Activated T-helper 2 cell treated with anti-CD3 and anti-CD28 coated beads, Interferon-gamma antibody, Interleukin-2, Interleukin-4, amounts not matched to agents 10 μg/mL and 5 μg/mL and 100 μg/mL, durations not matched to agents 14 hours and 24 hours and 36 hours (primary cell): ENCODE measurements at places on chromosomes 1 and 21.
A peak's percentile ranks its signal among the peaks of the same experiment; 100 is the strongest.

DNA sequence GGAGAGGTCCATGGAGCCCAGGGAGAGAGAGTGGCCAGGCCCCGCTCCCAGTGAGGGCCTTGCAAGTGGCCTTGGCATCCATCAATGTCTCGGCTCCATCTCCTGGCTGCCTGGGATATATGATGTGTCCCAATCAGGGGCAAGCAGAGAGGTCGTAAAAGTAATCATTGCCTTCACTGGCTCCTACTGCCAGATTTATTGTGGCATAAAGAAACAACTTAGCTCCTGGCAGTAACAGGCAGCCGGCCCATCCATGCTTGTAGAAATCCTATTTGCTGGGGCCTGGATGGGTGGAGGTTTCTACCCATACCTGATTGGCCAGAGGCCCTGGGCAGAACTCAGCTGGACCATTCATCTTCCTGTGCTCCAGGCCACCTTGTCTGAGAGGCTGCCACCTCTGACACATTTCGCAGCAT lies 272.6 kb downstream of the MATN1 start:
- H3K27me3 ChIP-seq = peaks cover 2% of the 10 kb centered on the region
- no peaks in the 10 kb centered on the region for H3K36me3 ChIP-seq
- DNase-seq = no peak
- no peak overlapping the region for H3K27ac ChIP-seq

DNA sequence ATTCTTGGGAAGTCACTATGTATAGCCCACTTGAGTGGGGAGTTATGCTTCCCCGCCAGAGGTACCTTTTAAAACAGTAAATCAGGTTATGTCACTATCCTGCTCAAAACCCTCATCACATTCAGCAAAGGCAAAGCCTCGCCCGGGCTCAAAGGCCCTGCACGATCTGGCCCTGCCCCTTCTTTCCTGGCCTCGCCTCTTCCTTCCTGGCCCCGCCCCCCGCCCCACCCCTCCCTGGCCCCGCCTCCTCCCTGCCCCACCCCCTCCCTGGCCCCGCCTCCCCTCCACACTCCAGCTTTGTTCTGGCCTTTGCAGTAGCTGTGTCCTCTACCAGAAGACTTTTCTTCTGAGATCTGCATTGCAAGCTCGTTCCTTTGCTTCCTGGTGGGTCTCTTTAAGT lies 6.6 kb downstream of the LDLRAD2 start:
- peaks cover 3% of the 10 kb centered on the region for H3K27me3 ChIP-seq
- DNase-seq = peak; percentile 30
- no peak overlapping the region for H3K4me3 ChIP-seq
- no peaks in the 10 kb centered on the region for H3K36me3 ChIP-seq
- no peak overlapping the region for H3K27ac ChIP-seq

GRCh38 chr21:29340228-29340627 lies 41.5 kb downstream of the BACH1 start:
- no peaks in the 10 kb centered on the region for H3K27me3 ChIP-seq
- no peak for DNase-seq
- no peak overlapping the region for H3K27ac ChIP-seq
- H3K36me3 ChIP-seq = peaks cover 30% of the 10 kb centered on the region
- H3K4me1 ChIP-seq = peaks cover 42% of the 10 kb centered on the region

- no peak for DNase-seq
- H3K36me3 ChIP-seq = no peaks in the 10 kb centered on the region
- no peak overlapping the region for H3K4me3 ChIP-seq
- no peaks in the 10 kb centered on the region for H3K27me3 ChIP-seq
- H3K4me1 ChIP-seq = no peaks in the 10 kb centered on the region
Measured at GRCh38 chr21:14303731-14304488, 79.0 kb downstream of the HSPA13 start.

DNA sequence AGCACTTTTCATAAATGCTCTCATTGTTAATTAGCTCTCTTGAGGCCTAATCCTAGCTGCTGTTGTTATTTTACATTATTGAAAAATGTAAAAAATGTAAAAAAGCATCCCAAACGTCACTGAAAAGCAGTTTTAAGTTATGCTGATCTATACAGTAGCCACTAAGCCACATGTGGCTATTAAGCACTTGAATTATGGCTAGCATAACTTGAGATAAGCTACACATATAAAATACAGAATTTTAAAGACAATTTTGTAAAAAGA lies 18.4 kb upstream of the DNASE2B start:
- H3K4me1 ChIP-seq = no peaks in the 10 kb centered on the region
- no peak overlapping the region for H3K4me3 ChIP-seq
- H3K27me3 ChIP-seq = no peaks in the 10 kb centered on the region
- no peak for DNase-seq

- peaks cover 18% of the 10 kb centered on the region for H3K4me1 ChIP-seq
- H3K27me3 ChIP-seq = no peaks in the 10 kb centered on the region
- H3K4me3 ChIP-seq = no peak overlapping the region
- peaks cover 8% of the 10 kb centered on the region for H3K36me3 ChIP-seq
- H3K27ac ChIP-seq = no peak overlapping the region
Measured at GRCh38 chr1:205245096-205245495, 17.4 kb downstream of the TMCC2 start.

GRCh38 chr21:43290421-43291346 lies 121.9 kb downstream of the CRYAA start:
- no peak overlapping the region for H3K27ac ChIP-seq
- H3K27me3 ChIP-seq = no peaks in the 10 kb centered on the region
- no peak for DNase-seq
- no peak overlapping the region for H3K4me3 ChIP-seq
- H3K36me3 ChIP-seq = no peaks in the 10 kb centered on the region
- H3K4me1 ChIP-seq = peaks cover 4% of the 10 kb centered on the region

DNA sequence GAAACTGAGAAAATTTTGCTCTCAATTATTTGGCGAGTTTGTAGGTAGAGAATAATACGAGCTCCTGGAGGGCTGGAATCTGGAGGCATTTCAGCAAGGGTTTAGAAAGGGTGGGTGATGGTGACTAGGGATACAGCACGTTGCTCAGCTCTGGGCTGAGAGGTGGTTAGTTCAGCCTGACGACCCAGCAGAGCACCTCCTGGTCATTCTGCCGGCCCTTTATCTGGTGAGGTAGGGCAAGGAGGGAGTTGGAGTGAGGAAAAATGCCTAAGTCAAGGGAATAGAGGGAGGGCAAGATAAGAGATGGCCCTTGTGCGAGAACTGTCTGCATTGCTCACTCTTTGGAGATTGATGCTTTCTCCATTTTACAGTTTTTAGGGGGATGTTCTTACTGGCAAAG lies 19.1 kb downstream of the GALNT2 start:
- peaks cover 42% of the 10 kb centered on the region for H3K36me3 ChIP-seq
- no peak overlapping the region for H3K4me3 ChIP-seq
- H3K4me1 ChIP-seq = peaks cover 59% of the 10 kb centered on the region

DNA sequence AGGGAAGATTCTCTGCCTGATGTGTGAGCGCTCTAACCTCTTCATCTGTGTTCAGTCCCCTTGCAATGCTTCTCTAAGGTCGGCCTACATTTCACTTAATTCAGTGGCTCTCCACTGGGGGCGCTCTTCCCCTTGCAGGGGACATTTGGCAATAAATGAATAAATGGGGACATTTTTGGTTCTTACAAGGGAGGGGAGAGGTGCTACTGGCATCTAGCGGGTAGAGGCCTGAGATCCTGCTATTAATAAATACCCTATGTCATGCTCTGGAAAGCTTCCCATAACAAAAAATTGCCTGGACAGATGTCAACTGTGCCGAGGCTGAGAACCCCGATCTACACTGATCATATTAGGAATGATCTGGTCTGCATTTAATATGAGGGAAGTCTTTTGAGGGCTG lies 25.9 kb upstream of the DNAJC11 start:
- no peak overlapping the region for H3K27ac ChIP-seq
- peak; percentile 36 for DNase-seq
- H3K36me3 ChIP-seq = no peaks in the 10 kb centered on the region
- no peak overlapping the region for H3K4me3 ChIP-seq
- no peaks in the 10 kb centered on the region for H3K4me1 ChIP-seq

DNA sequence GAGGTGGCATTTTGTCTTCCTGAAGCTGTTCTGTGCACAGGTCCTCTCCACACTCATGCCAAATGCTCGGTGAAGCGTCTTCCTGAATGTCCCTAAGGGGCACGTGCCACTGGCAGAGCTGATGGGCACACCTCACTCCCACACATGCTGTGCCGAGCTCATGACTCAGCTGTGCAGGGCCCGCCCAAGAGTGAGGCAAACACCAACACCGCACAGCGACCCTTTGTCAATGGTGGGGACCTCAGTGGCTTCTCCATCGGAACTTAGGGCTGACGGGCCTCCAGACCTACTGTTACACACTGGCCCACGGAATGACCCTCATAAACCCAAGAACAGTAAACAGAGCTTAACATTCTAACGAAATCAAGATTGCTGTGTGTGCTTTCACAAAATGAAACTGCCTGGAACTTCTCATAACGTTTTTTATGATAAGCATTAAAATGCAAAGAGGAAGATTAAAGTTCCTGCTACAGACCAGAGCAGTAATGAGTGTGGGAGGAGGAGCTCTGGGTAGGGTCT lies 89.3 kb downstream of the SIM2 start:
- H3K27me3 ChIP-seq = no peaks in the 10 kb centered on the region
- no peak overlapping the region for H3K27ac ChIP-seq
- no peaks in the 10 kb centered on the region for H3K4me1 ChIP-seq
- H3K36me3 ChIP-seq = no peaks in the 10 kb centered on the region

DNA sequence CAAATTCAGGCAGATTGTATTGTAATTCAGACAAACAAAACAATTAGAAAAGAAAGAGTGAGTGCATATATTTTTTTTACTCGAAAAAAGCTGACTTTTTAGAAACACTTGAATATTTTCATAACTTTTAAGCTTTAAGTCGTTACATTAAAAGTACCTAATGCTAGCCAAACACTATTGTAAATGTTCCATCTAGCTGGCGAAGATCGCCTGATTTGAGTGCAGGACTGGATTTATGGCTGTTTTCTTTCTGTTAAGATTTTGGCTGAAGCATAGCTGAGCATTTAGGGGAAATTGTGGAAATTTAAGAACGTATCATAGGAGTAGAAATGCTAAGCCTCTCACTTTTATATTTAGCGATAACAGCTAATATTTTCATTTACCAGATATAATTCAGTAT lies 24.6 kb downstream of the LRRC7 start:
- no peaks in the 10 kb centered on the region for H3K27me3 ChIP-seq
- no peak overlapping the region for H3K4me3 ChIP-seq
- H3K4me1 ChIP-seq = no peaks in the 10 kb centered on the region
- no peak overlapping the region for H3K27ac ChIP-seq
- no peaks in the 10 kb centered on the region for H3K36me3 ChIP-seq
- no peak for DNase-seq

DNA sequence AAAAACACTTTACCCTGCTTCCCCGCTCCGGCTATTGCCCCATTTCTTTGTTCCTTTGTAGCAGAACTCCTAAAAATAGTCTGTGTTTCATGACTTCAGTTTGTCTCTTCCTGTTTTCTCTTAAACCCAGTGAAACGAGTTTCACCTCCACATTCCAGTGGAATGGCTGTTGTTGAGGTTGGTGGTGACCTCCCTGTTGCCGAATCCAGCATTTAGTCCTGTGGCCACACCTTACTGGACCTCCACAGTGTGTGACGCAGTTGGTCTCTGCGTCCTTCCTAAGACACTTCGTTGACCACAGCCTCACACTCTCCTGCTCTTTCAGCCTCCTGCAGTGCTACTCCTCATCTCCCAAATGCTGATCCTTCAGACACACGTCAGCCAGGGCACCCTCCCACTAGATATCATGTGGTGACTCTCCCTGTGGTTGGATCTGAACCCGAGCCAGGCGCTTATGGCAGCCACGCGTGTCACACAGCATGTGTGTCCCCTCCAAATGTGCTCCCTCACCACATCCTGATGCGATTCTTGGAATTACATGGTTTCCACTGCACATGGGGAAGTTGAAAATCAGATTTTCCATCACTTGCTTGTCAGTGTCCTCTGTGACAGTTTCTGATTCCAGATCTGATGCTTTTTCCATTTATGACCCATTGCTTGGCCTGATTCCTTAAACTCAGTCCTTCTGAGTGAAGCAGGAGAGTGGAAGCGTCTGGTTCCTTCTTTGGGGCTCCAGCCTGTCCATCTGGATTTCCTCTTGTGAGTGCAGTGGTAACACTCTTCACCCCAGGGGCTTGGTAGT lies 99.1 kb upstream of the ARTN start:
- H3K36me3 ChIP-seq = peaks cover 19% of the 10 kb centered on the region
- H3K4me3 ChIP-seq = no peak overlapping the region
- DNase-seq = no peak
- H3K27me3 ChIP-seq = no peaks in the 10 kb centered on the region
- H3K27ac ChIP-seq = peak overlapping the region; percentile 48

- no peaks in the 10 kb centered on the region for H3K36me3 ChIP-seq
- H3K4me3 ChIP-seq = no peak overlapping the region
- no peaks in the 10 kb centered on the region for H3K27me3 ChIP-seq
- H3K27ac ChIP-seq = no peak overlapping the region
- H3K4me1 ChIP-seq = peaks cover 12% of the 10 kb centered on the region
- DNase-seq = no peak
Measured at GRCh38 chr1:93625582-93626327, 55.9 kb downstream of the BCAR3 start.

DNA sequence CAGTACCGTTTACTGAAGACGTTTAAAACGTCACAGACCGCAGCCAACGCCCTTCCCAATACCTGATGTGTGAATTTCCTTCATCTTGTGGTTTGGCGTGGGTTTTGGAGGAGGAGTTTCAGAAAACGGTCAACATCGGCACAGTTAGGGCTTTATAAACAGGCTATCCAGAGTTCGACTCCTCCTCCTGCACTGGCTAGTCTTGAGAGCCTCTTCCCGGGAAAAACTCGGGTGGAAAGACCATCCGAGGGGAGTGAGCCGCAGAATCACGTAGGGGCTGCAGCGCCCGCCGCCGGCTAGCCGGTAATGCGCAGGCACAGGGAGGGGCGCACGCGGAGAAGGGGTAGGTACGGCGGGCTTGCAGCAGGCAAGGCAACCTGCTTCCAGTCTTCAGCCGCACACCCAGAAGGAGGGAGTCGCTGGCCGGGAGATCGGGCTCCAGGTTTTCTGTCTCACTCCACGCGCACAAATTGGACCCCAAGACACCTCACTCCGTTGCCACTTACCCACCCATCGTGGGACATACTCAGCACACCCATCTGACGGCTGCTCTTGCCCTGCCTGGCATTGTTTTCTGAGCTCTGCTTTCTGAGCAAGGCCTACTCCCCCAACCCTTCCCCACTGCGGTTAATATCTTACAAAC lies 25.4 kb downstream of the SLC19A2 start:
- H3K36me3 ChIP-seq = peaks cover 21% of the 10 kb centered on the region
- H3K4me1 ChIP-seq = peaks cover 17% of the 10 kb centered on the region
- peaks cover 4% of the 10 kb centered on the region for H3K27me3 ChIP-seq
- peak; percentile 30 for DNase-seq

DNA sequence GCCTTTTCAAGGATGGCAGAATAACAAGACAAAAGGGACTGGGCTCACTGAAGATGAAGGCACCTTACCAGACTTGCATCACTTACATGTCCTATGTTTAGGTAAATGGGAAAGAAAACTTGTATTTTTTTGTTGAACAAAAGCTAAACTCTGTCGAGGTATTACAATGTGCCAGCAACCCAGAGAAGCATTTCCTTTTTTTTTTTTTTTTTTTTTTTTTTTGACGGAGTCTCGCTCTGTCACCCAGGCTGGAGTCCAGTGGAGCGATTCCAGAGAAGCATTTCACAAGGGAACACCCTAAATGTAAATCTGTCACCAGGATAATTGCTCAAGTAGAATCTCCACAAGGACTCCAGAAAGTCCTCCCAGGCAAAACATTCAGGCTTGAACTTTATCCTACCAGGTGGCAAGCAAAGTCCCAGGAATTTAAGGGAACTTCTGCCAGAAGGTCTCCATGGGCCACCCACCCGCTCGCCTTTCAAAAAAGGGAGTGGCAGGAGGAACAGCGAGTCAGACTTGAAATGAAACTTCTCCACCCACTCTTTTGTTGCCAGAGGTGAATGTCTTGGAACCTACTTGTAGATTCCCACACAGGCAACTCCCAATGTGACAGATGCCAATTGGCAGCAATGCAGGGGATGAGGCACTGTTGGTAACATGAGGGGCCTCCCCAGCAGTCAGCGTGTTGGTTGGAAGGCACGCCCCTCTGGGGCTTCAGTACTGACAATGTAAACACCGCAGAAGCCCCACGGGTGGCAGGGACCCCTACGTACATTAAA lies 125.0 kb downstream of the TIAM1 start:
- no peak for DNase-seq
- peaks cover 9% of the 10 kb centered on the region for H3K4me1 ChIP-seq
- no peaks in the 10 kb centered on the region for H3K27me3 ChIP-seq
